LNCaP clone FGC (cell line): ENCODE measurements at places on chromosomes 11 and 22.

DNA sequence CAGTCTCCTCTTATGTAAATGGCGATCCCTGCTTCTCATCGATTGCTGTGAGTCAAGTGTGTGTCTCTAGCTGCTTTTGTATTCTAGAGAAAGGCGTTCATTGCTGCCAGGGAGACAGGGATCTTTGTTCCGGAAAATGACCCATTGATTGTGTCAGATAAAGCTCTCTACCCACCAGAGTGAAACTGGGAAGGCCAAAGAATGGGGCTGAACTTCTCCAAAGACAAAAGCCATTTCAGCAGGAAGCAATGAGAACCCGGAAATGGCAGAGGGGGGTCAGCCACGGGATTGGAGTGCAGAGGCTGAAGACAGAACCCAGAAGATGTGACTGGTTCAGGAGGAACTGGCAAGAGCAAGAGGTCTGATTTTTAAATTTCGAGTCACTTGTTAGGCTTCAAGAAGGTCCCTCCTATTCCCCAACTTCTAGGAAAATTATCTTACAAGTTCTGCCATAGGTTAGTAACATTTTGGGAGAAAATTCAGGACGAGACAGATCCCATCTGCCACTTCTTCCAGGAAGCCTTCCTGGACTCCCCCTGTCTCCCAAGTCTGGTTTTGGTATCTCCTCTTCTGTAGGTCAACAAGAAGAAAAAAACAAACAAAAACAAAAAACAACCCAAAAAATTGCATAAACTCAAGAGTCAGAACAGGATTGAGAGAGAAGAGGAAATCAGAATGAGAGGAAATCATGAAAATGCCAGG lies 110.6 kb downstream of the NECTIN1 start:
- no peak for DNase-seq

- no peak for DNase-seq
Observed at GRCh38 chr11:134289167-134289566, 13.0 kb downstream of the GLB1L3 start.

- no peak for DNase-seq
Observed at GRCh38 chr11:63837739-63838138, 1.2 kb upstream of the MARK2 start.

DNA sequence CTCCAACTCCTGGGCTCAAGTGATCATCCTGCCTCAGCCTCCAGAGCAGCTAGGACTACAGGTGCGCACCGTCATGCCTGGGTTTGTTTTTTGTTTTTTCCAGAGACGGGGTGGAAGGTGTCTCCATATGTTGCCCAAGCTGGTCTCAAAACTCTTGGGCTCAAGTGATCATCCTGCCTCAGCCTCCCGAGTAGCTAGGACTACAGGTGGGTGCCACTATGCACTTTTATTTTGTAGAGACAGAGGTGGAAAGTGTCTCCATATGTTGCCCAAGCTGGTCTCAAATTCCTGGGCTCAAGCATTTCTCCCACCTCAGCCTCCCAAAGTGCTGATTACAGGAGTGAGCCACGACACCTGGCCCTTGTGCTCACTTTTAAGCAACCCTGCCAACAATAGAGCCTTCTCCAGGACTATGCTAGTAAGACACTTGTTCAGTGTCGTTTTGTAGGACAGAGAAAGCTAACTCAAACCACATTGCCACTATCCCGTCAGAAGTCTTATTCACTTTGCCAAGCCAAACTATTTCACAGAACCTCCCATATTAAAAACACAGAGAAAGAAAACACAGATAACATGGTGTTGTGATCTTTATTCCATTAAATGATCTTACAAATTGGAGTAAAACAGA lies 9.4 kb upstream of the PLAAT3 start:
- no peak for DNase-seq

GRCh38 chr11:1469287-1469910 lies 17.2 kb downstream of the MOB2 start:
- DNase-seq, result no peak

DNA sequence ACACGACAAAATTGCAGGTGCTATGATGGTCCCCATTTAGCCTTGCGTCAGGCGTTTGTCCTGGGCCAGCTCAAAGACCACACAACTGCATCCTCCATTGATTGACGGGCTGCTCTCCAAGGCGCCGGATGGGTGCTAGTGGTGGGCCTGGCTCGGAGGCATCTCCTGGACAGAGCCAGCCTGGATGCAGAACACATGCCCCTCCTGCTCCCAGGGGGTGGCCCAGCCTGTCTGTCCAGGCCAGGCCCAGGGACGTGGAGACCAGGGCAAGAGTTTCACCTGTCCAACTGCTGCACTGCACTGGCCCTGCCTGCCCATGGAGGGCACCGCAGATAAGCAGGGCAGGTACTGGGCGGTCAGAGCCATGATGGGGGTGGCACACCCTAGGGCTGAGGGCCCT lies 23.4 kb upstream of the FGF19 start:
- no peak for DNase-seq

GRCh38 chr11:87174870-87175269 lies 137.1 kb downstream of the TMEM135 start:
- DNase-seq, result no peak

DNA sequence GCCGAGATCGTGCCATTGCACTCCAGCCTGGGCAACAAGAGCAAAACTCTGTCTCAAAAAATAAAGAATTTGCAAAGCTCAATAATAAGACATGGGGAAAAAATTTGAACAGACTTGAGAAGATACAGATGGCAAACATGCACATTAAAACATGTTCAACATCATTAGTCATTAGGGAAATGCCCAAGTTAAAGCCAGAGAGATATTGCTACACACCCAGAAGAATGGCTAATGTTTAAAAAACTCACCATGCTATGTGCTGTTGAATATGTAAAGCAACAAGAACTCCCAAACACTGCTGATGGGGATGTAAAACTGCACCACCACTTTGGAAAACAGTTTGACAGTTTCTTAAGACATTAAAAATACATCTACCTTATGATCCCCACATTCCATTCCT lies 12.6 kb downstream of the LRRC75B start:
- DNase-seq, result no peak

DNA sequence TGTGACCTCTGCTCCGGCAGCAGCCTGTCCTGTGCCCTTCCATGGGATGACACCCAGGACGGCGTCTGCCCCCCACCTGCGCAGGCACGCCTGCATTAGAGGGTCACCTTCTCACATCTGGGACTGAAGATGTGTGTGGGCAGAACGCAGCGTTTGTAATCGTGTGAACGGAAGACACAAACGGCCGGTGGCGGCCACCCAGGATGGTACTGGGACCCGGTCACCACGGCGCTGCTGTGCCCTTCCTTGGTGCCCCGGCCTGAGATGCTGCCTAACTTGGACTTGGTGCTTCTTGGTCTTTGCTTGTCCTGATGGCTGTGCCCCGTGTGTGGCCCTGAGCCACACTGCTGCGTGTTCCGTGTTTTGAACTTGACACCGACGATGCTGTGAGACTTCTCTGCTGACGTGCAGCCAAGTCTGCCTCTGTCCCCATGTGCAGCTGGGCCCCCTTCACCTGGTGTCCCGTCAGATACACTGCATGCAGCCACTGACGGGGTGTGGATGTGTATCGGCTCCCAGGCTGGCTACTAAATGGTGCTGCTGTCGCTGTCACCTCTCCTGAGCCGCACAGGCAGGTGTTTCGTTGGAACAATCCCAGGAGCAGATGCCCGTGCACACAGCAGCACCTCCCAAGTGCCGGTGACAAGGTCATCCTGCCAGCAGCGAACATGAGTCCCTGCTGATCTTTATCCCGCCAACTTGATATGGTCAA lies 21.4 kb downstream of the YPEL1 start:
- no peak for DNase-seq

DNA sequence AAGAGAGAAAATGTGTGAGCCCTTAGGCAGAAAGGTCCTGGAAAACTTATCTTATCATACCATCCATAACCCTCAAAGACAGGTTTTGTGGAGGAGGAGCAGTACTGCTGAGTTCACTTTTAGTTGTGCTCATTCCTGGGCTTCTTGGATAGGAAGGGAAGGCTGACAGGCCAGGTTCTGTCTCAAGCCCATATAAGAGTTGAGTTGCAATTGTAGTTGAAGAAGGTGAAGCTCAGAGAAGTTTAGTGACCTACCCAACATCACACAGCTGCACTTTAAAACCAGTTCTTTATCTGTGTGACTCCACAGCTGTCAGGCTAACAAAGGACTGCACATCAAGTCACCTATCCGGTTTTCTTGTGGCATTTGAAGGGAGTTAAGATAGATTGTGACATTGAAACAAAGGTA lies 13.0 kb downstream of the TEAD1 start:
- DNase-seq, result no peak

GRCh38 chr11:62546244-62546928 lies at the start of gene AHNAK:
Gene AHNAK, minus strand, starts transcription at chr11:62546806. Its CDS starts 10,708 bp downstream, at chr11:62536098.
- DNase-seq, result no peak

DNA sequence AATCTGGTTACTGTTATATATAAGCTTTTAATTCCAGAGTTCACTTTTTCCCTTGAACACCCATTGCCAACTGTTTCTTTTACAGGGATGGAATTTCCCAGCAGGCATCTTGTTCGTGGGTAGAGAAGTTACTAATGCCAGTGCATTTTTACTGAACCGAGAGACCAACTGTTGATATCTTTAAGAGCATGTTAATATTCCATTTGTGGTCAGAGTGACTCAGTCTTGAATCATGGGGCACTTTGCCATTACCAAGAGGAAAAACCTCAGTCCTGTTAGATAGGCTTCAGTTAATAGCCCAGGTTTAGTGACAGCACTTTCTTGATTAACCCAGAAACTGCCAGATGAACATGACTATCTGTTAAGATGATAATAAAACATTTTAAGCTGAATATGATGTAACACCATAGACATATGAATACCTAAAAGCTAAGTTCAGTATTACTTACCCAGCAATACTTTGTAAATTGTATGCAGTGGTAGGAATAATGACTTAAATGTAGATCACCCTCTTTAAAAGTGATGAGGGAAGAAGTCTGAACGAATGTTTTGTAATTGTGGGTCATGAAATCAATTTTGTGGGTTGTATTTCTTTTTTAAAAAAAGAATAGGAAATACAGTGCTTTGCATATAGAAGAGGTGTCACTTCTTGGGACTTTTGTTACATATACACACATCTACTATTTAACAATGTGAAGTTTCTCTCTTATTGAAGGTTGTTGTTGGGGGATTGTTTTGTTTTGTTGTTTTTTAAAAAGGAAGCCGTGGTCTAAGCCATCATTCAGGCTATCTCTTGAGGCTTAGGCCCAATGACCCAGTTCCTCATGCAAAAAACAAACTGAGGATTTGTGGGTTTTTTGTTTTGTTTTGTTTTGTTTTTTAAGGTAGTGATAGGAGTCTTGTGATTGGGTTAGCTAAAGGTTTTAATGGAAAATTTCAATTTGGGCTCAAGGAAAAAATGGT lies 79.2 kb upstream of the GRIK4 start:
- DNase-seq, result peak; percentile 21

GRCh38 chr11:15489281-15489680 lies 374.6 kb downstream of the INSC start:
- no peak for DNase-seq

GRCh38 chr22:22061085-22062077 lies 78.8 kb upstream of the TOP3B start:
- peak; percentile 79 for DNase-seq

DNA sequence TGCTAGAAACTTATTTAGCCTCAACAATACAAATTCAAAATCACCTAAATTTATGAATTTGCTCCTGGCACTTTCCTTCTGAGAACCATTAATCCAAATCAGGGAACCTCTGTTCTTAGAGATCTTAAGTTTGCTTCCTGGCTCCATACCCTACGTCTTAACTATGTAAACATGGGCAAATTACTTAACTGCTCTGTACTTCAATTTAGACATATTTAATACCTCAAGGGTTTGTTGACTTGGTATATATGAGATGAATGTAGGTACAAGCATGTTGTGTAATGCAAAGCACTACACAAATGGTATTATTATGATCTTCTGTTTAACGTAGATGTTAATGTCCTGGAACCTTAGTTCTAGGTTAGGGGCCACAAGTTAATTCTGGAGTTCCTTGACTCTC lies 22.6 kb upstream of the ARHGAP20 start:
- DNase-seq, result peak; percentile 33

- no peak for DNase-seq
Observed at GRCh38 chr22:35580351-35581022, 36.6 kb downstream of the MB start.

DNA sequence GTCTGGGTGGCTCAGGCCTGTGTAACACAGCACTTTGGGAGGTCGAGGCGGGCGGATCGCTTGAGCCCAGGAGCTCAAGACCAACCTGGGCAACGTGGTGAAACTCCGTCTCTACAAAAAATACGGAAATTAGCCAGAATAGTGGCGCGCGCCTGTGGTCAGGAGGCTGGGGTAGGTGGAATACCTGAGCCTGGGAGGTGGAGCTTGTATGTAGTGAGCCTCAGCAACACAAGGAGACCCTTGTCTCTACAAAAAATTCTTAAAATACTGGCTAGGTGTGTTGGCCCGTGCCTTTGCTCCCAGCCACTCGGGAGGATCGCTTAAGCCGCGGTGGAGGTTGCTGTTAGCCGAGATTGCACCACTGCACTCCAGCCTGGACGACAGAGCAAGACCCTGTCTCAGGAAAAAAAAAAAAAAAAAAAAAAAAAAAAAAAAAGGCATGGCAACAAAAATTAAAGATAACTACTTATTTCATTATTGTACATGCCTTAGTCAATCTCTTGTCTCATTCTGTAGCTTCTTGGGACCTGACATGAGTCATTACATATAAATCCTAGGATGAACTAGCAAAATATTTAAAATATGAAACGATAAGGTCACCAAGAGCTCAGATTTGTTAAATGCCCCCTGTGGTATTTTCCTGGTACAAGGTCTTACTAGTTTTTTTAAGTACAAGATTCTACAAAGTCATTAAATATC lies 1.1 kb downstream of the TAF1D start:
- DNase-seq, result peak; percentile 22

- no peak for DNase-seq
Observed at GRCh38 chr11:35214792-35215193, 75.8 kb downstream of the CD44 start.

DNA sequence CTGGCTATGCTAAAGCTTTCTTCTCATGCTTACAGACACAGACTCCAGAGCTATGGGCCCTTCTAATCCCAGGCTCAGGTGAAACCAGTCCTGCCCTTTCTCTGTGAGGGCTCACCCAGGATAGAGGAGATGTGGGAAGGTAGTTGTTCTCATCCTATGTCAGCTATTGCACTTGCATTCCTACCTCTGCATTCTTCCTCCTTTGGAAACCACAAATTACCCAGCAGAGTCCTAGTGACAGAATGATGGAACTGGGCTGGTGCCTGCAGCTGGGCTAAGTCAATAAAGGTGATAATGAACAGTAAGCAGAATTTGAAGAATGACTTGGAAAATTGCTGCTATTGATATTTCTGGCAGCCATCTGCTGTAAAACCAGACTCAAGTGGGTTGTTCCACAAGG lies 560.0 kb downstream of the TMEM135 start:
- DNase-seq, result no peak
